ENCODE measurements at places on chromosomes 7 and 10. TPM values are rescaled to one million over a fixed set of nuclear protein-coding genes. Genes with fewer than 3 reads are reported as not detected.

PRRT4 gene
- total RNA-seq: 1.4 TPM

HOXA11 gene
- 9.3 TPM for total RNA-seq

GRM8 gene
- total RNA-seq: 0.48 TPM

- DNase-seq: no peak
These were observed 150.9 kb upstream of the KLF6 start for GRCh38 chr10:3935933-3936359.

DNA sequence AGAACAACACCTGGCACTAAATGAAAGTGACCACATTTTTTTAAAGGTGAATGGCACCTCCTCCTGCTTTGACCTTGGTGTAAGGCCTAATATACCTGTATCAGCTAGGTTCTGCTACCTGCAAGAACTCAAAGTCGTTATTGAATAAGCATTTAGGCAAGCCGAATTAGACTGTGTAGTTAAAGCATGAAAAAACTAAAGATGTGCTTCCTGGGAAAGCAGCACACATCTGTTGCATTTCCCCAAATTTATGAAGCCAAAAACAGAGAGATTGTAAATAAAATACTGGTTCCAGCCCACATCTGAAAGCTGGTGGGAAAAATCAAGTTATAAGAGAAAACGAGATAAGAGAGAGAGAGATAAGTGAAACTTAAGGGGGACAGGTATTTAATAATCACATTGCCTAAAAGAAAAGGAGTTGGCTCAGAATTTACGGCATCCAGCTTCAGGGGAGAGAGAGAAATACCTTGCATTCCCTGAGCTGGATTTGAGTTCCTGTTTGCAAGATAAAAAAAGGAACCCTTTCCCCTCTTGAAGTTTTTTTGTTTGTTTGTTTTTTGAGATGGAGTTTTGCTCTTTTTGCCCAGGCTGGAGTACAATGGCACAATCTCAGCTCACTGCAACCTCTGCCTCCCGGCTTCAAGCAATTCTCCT, 1.8 kb upstream of the XPNPEP1 start:
- DNase-seq: no peak

IRF5 gene
- 5.3 TPM for total RNA-seq

DNA sequence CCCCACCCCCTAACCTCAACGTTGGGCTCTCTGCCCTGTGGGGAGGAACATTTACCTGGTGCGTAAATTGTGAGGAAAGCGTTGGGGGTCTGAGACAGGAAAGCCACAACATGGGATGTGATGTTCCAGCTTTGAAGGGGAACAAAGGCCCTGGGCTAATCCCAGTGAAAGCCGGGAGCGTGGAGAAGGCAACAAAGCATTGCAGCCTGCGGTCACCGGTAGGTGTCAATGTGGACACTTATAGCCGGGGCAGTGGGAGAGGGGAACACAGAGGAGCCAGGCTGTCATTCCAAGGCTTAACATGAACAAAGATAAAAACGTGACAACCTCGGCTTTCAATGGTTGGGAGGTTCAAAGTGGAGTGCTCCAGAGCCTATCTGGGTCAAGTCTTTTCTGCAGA, 12.7 kb downstream of the PTF1A start:
- DNase-seq: no peak

GRCh38 chr10:100715445-100716385, 29.7 kb upstream of the PAX2 start:
- no peak for DNase-seq

SUFU gene
- total RNA-seq: 8.1 TPM

GIMAP7 gene
- 16.2 TPM for total RNA-seq

GRCh38 chr7:98354511-98355249, 46.2 kb downstream of the BAIAP2L1 start:
- peak; percentile 25 for DNase-seq

DNA sequence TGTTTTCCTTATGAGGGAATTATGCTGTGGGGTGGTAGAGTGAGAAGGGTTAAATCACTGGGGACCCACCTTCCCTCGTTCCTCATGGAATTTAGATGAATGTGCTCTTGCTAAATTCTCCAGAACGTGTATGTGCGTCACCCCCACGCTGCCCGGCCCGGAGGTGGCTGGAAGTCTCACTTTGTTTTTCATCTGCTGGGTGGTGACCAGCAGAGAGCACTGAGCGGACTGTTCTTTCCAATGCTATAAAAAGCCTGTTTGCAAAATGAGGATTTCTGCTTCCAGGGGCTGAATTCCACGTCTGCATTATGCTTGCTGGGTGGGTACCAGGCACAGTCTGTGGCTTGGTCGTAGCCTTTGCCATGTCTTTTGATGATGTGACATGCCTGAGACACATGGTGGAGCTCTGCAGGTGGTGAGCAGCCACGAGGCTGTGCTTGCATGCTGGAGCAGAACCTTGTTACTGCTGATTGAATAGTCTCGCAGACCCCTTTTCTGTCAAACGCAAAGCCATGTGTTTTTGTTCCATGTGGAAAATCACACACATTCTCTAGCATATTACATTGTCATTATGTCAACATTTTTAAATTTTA, 31.9 kb upstream of the INSYN2A start:
- no peak for DNase-seq

KAZALD1 gene
- total RNA-seq: 27.0 TPM

GRCh38 chr10:91210014-91210413, 10.4 kb upstream of the PCGF5 start:
- DNase-seq: no peak

- DNase-seq: no peak
These were observed 662 bp upstream of the PPRC1 start for GRCh38 chr10:102132193-102132562.

DNA sequence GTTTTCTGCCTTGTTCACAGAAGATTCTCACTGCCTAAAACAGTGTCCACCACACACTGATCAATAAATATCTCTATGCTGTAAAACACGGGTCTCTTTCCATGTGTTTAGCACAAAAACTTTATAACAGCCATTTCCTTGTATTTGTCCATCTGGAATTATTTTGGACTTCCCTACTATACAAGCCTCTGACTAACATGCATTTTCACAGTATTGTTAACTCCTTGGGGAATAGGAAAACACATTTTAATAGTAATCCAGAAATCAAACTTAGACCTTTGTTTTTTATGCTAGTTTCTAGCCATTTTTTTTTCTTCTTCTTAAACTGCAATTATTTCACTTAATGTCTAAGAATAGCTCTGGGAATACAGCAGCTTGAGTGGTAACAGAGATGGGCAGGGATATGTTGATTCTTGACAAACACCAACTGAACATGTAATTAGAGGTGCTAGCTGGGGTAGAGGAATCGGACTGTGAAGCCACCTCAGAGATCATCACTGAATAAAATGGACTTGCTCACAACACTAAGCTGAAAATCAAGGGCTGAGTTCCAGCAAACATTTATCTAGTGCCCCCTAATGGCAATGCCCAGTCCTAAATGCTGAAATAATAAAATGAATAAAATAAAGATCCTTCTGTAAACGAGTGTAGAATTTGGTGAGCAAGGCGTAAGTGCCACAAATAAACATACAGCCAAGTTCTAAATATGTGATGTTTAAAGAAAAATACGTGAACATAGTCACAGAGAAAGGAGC, 593.1 kb downstream of the SORCS1 start:
- DNase-seq: no peak
